Suppressor macrophage treated with lipopolysaccharide for 1 hour (primary cell): ENCODE measurements at places on chromosomes 3 and 15.

DNA sequence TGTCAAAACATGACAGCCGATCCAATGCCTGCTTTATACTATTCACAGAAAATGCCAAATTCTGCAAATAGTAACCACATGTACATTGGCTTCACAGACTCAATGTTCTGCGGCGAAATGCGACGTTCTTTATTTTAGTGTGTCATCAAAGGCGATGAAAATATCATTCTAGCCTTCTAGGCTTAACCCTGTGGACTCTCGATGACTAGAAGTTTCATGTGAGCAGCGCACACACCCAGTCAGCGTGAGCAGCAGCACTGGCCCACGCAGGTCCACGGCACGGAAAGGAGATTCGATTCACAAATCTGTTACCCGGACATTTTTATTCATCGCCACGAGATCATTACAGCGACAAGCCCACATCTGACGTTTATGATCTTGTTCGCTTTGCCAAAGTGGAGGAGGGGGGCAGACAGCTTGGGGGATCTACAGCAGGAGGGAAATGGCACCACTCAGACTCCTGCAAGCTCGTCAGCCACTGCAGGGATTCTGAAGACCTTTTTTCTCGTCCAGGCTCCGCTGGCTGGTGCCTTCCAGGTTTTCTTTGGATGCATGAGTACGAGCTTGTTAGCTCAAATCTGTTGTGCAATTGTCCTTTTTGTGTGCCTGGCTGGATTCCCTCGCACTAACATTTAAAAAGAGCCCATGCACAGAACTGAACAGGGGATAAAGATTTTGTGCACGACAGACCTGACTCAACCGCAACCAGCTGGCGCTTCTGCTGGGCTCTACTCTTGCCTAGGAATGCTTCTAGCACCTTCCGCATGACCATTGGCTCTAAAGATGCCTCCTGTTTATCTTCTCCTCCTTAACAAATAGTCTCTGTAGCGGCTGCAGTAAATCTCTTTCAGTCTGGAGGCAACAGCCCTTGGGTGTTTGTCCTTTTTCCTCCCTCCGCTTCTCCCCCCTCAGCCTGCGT is 938.4 kb downstream of the MCTP2 start:
- no peak for DNase-seq

GRCh38 chr15:46207341-46207740 is 572.5 kb downstream of the SQOR start:
- DNase-seq = no peak

GRCh38 chr3:124269619-124270018 is 277.7 kb upstream of the ROPN1 start:
- no peak for DNase-seq

DNA sequence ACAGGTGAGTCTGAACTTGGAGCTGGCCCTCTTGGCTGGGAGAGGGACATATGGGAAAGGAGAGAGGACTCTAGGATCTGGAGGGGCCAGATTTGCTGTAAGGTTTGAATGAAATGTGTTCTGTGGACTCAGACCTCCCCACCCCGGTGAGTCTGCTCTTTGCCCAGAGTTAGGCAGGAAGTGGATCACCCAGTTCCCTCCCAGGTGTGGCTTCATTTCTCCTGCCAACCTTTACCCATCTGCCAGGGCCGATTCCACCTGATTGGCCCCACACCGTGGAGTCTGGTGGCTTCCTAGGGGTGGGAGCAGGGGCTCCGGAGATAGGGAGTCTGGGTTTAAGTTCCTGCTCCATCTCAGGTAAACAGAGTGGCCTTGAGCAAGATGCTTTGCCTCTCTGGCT is 25.5 kb downstream of the CD276 start:
- DNase-seq = no peak

DNA sequence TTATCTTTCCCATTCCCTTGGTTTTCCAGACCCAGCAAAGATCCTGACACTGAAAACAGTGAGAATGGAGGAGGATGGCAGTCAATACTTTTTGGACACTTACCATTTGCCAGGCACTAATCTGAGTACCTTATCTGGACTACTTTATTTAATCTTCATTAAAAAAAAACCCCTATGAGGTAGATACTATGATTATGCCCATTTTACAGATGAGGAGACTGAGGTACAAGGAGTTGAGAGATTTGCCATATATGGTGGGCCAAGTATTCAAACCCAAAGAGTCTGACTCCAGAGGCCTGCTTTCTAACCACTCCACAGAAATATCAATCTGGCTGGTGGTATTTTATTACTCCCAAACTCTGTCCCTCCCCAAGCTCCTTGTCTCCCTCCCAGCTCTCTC is 19.6 kb downstream of the HCN4 start:
- no peak for DNase-seq

- no peak for DNase-seq
These were observed 1521.5 kb downstream of the OTOL1 start for GRCh38 chr3:163018067-163018466.

DNA sequence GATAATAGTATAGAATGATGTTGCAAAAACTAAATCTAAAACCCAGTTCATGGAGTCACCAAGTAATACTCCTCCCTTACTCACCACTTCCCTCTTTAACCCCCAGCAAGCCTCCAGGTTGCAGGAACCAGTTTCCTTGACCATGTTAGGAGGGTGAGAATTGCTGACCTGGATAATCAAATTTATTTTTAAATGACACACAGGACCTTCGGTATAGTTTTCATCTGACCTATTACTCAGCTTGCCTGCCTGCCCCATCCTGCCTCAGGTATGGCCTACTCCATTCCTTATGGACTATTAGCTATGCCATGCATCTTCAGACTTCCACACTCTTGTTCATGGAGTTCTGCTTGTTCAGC is 883 bp downstream of the RTP4 start:
- peak; percentile 55 for DNase-seq

DNA sequence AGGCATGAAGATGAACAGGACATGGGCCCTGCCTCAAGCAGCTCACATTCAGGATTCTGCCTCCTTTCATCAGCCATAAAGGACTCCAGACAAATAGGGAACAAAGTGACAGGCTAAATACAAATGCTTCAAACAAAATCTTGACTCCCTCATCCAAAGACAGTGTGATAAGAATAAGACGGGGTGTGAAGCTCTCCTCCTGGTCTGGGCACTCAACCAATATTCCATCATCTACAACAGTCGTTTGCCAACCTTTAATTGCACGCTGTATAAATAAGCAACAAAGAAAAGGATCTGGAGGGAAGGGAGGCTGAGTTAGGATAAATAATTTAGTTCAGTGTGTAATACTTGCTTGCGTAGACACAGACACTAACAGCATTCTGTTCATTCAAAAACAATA is 5.4 kb downstream of the CCDC54 start:
- DNase-seq = no peak

GRCh38 chr15:101393172-101393571 is 96.3 kb downstream of the PCSK6 start:
- no peak for DNase-seq

GRCh38 chr15:66628976-66629723 is 63.4 kb upstream of the LCTL start:
- no peak for DNase-seq

- DNase-seq = peak; percentile 31
These were observed 92.0 kb downstream of the SNRK start for GRCh38 chr3:43378066-43378935.

- no peak for DNase-seq
These were observed 831.0 kb upstream of the ARPP21 start for GRCh38 chr3:34808287-34808686.

GRCh38 chr15:67172172-67172571 is 82.3 kb downstream of the AAGAB start:
- no peak for DNase-seq

DNA sequence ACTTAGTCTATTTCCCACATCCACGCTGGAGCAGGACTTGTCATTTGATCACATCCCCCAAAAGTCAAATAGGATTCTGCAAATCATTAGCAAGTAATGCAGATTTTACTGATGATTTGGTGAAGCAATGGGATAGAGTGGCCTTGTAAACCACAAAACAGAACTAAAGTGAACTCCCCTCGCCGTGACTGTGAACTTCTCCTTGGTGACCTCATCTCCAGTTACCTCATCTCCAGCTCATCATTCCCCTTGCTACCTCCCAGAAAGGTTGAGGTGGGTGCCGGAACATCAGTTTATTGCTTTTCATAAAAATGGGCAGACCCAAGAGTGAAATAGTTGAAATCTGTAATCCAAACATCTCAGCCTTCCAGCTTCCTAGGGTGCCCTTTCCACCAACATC is 36.7 kb upstream of the ADPGK start:
- DNase-seq = peak; percentile 43

- DNase-seq = no peak
These were observed 86.2 kb downstream of the GABRB3 start for GRCh38 chr15:26686547-26687187.

DNA sequence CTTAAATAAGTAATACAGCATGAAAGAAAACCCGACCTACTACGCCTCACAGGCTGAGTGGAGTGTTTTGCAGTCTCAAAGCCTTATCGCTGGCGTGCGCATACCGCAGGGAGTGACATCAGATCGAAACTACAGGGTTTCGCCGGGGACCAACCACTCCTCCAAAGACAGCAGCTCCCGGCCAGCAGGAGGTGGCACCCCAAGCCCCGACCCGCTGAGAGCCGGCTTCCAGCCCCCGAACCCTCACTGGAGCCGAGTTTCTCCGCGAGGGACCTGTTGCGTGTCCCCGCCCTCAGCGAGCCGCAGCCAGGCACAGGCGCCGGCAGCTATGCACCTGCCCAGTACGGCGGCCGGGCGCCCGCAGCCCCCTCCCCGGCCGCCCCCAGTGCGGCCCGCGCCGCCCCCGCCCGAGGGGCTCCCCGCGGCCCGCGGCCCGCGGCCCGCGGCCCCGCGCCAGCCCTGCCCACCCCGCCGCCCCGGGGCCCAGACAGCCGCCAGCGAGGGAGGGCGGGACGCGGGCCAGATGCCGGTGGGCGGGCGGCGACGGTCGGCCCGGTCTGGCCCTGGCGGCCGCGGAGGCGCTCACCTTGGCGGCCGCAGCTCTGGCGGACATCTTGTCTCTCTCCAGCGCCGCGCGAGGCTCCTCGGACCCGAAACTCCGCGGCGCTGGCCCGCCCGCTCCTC is 710 bp downstream of the TJP1 start:
- DNase-seq = peak; percentile 58

- DNase-seq = no peak
These were observed 138.3 kb downstream of the CGGBP1 start for GRCh38 chr3:87920549-87920948.

DNA sequence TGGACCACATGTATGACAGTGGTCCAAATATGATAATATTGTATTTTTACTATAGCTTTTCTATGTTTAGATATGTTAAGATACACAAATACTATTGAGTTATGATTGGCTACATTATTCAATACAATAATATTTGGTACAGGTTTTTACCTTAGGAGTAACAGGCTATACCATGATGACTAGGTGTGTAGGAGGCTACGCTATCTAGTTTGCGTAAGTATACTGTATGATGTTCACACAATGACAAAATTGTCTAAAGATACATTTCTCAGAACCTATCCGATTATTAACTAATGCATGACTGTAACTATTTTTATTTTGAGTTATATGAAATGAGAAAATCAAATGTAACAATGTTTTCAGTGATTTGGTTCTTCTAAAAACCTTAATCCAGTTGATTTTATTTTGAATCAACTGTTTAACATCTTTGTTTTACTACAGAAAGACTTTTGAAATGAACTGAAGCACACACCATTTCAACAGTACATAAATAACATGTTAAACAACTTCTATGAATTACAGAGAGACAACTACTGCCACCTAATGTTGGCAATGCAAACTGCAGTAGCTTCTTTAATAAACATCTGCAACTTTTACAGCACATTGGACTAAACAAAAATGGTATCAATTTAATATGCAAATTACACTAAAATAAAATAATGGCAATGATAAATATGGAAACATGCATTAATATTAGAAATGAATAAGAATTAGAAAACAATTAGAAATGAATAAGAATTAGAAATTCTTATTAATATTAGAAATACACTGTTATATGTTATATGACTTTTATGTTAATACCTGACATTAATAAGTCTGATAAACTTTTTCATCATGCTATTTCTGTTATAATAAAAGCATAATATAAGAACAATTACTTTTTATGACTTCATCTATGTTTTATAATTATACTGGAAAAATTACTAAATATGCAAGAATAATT is 255.7 kb downstream of the MBNL1 start:
- peak; percentile 83 for DNase-seq

GRCh38 chr15:29682781-29683180 is 139.5 kb downstream of the TJP1 start:
- DNase-seq = no peak

GRCh38 chr3:15812183-15812582 is 14.4 kb upstream of the ANKRD28 start:
- DNase-seq = peak; percentile 36

- DNase-seq = no peak
These were observed 225.2 kb upstream of the PRICKLE2 start for GRCh38 chr3:64450396-64450956.

- no peak for DNase-seq
These were observed 74.1 kb downstream of the SUMF1 start for GRCh38 chr3:4392992-4393391.

GRCh38 chr3:175731543-175731942 is 872.4 kb downstream of the NAALADL2 start:
- DNase-seq = no peak

DNA sequence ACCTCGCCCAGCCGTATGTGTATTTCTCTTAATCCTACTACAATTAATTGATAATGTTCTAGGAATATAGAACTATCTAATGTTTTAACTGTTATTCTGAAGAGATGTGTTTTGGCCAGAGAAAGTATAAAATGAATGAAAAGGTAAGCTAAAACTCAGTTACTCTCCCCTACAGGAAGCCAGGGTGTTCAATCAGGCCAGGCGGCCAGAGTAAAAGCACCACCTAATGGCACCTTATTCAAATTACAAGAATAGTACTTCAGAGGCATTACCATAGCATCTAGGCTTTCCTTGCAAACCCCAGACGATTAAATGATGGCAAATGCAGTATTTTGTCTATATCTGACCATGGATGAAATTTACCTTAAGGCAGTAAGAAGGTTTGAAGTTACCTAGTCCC is 10.4 kb downstream of the SLC12A8 start:
- DNase-seq = peak; percentile 42

DNA sequence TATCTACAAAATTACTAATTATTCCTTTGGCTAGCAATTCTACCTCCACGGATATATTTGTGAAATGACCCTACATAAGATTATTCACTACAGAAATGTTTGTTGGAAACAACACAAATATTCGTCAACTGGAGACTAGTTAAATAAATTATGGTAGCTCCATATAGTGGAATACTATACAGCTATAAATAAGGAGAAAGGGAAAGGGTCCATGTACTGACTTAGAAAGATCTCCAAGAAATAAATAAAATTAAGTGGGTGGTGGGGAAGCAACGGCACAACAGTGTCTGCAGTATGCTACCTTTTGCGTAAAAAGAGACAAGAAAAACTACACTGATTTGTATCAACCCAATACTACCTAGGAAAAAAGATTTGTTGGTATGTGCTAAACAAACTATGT is 96.7 kb upstream of the BHLHE40 start:
- DNase-seq = no peak

GRCh38 chr3:195774917-195775316 is 36.8 kb downstream of the MUC4 start:
- peak; percentile 54 for DNase-seq

DNA sequence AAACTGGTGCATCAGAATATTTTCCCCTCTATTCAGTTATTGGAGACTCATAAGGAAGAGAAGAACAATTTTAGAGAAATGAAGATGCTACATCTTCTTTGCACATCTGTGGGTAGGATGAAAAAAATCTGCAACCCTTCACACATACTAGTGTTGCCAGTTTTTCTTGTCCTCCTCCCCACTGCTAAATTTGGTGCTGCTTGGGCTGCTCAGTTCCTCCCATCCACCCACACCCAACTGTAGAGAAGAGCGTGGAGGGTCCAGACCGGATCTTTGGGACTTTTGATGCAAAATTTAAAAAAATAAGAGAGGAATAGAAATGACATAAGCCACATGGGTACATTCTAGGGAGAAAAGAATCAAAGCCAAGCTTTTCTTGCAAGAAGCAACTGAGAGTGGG is 8.7 kb upstream of the RASA2 start:
- no peak for DNase-seq
